ENCODE measurements at places on chromosomes 1 and 21. TPM values are rescaled to one million over a fixed set of nuclear protein-coding genes. Genes with fewer than 3 reads are reported as not detected.

GRCh38 chr21:27719226-27719625, 752.3 kb upstream of the ADAMTS5 start:
- no peak for DNase-seq

- DNase-seq, result no peak
These were observed 61.4 kb downstream of the SLC35F3 start for GRCh38 chr1:233965856-233966255.

GRCh38 chr1:226549937-226550671, 1.5 kb downstream of the STUM start:
- DNase-seq, result peak; percentile 85

DNA sequence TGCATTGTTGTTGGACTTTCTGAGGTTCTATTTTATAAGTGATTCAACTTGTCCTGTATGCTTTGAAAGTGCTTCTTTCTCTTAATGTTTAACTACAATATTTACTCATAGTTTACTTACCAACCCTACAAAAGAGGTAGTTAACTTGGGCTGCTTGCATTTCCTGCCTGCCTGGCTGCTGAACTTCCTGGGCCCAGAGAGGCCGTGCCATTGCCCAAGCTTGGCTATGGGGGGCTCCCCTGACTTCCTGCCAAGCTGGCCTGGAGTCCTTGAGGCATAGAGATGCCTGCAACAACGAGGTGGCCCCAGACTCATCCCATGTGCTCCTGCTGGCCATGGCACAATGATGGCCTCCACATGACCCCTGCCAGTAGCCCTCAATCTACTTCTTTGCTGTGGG, 361.6 kb upstream of the PLD5 start:
- no peak for DNase-seq

WNT4 gene
- total RNA-seq, result 0.10 TPM

Measured in mesenteric fat pad (tissue), 1 donor.